ENCODE measurements at places on chromosomes 2 and 18. TPM values are rescaled to one million over a fixed set of nuclear protein-coding genes. Genes with fewer than 3 reads are reported as not detected.

Gene AFF3
- total RNA-seq: 0.14 TPM

Gene TMEM198
- total RNA-seq: 0.93 TPM

Gene CROCC2
- total RNA-seq: not detected

Gene CFAP221
- total RNA-seq: not detected

All from airway epithelial cell (primary cell).